Kidney (tissue), 22 donors: ENCODE measurements at places on chromosomes 11 and 22.

DNA sequence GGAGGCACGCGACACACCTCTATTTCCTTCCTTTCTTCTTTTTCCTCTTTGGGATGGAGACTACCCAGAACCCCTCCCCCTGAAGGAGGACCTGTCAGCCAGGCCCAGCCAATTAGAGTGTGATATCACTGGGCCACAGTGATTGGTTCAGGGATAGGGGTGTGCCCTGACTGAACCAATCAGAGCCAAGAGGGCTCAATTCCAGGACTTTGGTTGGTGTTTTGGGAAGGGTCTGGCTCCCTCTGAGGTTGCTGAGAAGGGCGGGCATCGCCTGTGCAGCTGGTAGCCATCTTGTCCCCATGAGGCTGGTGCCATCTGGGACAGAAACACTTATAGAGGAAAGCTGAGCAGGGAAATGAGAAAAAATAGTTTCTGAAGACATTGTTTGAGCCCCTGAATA is 71.4 kb downstream of the CHST1 start:
- DNase-seq = no peak

GRCh38 chr11:94597896-94598295 is 30.7 kb downstream of the PIWIL4 start:
- peak; percentile 13 for DNase-seq

DNA sequence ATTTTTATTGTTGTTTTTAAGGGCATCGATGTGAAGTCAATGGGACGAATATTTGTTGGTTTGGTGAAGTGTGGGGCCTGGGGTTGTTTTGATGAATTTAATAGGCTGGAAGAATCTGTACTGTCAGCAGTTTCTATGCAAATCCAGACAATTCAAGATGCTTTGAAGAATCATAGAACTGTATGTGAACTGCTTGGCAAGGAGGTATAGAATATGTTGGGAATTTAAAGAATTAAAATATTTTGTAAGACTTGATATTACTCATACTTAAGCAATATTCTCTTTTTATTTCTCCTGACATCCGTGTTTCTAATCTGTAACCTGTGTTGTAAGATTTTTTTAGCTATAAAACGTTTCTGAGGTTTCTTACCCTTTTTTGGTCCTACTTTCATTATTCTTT is 61.6 kb downstream of the DYNC2H1 start:
- no peak for DNase-seq

DNA sequence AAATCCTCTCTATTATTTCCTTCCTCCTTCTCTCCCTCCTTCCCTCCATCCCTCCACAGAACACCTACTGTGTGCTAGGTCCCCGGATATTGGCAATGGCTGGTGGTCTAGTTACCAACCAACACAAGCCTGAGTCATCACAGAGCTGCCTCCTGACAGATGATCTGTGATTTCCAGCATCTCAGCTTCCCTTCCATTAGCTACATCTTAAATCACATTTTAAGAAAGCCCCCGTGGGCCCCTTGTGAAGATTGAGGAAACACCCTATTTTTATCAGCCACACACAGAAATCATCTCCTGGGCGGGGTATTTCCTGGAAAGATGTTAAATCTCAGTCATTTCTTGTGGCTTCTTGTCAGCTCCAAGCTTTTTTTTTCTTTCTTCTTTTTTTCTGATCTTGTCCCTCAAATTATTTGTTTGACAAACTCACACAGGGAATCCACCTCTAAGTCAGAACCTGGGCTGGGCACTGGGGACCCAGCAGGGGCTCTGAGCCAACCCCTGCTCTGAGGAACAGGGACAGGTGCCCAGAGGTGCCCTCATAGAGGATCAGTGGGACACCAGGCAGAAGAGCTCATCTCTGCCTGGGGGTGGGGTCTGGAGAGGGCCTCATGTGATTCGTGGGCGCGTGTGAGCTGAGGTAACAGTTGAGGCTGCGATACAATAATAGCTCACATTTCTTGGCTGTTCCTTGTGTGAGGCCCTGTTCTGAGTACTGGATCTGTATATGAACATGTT is 42.4 kb downstream of the CACNA1I start:
- no peak for DNase-seq

DNA sequence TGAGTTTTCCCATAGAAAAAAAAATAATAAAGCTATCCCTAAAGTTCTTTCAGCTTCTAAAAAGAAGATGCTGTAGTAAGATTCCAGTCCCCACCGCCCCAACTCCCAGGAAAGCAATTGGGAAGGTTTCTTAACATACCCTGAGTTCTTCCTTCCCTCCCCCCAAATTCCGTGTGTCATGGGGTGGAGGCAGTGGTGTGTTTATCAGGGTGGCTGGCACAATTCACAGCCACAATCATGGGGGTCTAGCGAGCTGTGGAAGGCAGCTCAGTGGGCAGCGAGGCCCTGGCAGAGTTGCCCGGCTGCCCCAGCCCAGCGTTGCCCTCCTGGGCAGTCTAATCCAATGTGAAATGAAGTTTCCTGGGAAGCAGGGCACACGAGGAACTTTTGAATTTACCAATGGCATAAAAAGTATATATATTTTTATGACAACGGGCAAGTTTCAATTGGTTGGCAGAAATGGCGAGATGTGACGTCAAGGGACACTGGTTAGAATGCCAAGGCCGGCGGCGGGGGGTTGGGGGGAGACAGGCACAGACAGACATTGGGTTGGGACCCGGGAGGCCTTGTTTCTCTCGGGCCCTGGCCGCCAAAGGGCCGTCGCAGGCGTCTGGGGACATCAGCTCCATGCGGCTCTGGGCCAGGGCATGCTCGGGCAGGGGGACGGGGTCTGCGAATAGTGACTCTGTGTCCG is 80.7 kb upstream of the PPARA start:
- no peak for DNase-seq

GRCh38 chr11:3642071-3642951 is 519 bp upstream of the ART5 start:
- DNase-seq = peak; percentile 94

DNA sequence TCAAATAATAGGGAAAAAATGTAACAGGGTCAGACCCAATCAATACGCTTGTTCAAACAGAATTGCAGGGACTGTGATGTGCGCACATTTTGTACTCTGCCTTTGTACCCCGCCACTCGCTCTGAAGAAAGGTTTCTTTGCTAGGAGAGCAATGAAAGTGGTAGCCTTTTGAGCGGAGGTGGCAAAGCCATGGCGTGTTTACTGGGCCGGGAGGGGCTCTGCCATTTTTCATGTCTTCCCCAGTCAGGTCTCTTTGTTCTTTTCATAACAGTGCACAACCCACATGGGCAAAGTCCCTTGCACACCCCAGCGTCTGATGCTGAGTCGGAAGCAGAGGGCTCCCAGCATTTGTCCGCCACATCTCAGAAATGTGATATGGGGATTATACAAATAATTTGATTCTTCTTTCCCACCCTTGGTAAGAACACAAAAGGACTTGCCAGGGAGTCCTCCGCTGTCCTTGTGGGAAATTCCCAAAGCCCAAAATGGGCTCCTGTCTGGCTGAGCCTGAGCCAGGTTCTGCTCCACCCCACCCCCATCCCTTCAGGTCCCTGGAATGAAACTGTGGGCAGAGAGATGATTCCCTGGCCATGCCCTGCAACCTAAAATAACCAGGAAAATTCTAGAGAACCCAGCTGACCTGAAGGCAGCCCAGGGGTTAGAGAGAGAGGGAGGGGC is 36.6 kb downstream of the C11orf58 start:
- peak; percentile 21 for DNase-seq

- DNase-seq = no peak
Observed at GRCh38 chr11:60864856-60865513, 2.4 kb upstream of the ZP1 start.

- DNase-seq = no peak
Observed at GRCh38 chr22:36220451-36220921, 18.8 kb downstream of the APOL2 start.

GRCh38 chr11:119624102-119624615 is 104.8 kb downstream of the NECTIN1 start:
- DNase-seq = no peak

- no peak for DNase-seq
Observed at GRCh38 chr11:9169595-9170295, 78.3 kb upstream of the SCUBE2 start.

DNA sequence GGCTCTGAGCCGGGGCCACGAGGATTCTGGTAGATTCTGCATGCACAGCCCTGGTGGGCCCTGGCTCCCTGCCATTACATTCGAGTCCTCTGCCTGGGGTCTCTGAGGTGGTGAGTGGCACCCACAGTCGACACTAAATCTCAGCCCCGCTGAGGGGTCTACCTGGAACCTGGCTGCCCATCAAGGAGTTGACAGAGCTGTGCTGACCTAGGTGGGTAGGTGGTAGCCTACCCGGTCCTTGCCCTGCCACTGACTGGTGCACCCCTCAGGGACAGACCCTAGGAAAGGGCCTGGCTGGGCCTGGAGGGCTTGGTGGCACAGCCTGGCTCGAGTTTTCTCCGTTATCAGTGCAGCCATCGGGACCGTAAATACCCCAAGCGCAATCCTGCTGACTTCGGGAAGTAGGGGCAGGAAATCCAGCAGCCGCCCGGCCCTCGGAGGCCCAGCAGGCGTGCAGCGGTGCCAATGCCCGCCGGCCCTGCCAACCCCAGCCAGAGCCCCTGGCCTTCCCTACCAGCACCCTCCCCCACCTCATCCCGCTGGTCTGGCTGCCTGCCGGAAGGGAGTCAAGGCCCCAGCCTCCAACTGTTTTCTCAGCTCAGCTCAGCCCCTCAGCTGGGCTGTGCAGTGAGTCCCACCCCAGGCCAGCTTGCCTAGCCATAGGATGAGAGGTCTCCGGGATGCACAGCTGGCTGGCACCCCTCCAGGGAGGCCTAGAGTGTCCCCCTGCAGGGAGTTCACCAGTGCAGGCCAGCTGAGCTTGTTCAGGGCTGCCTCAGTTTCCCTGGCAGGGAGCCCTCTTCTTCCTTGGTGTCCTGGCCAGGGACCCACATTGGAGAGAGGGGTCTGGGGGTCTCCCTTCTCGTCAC is 80.4 kb upstream of the KCNQ1OT1 start:
- DNase-seq = peak; percentile 47

DNA sequence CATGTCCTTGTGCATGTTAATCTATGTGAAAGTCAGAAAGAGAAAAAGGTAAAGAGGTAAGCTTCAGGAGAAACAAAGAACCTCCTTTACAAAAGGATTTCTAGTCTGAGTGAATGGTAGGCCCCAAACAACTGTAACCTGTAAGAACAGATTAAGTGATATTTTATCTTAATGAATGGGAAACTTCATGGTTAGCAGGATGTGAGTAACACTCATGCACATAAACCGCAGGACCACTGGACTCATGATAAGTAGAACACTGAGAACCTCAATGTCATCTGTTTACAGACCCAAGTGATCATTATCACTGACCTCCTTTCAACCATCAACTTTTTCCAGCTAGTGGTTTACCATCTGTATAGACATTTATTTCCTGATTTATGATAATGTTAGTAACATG is 19.9 kb downstream of the OR8G5 start:
- DNase-seq = no peak

GRCh38 chr11:93817426-93818348 is 32.7 kb downstream of the VSTM5 start:
- no peak for DNase-seq

DNA sequence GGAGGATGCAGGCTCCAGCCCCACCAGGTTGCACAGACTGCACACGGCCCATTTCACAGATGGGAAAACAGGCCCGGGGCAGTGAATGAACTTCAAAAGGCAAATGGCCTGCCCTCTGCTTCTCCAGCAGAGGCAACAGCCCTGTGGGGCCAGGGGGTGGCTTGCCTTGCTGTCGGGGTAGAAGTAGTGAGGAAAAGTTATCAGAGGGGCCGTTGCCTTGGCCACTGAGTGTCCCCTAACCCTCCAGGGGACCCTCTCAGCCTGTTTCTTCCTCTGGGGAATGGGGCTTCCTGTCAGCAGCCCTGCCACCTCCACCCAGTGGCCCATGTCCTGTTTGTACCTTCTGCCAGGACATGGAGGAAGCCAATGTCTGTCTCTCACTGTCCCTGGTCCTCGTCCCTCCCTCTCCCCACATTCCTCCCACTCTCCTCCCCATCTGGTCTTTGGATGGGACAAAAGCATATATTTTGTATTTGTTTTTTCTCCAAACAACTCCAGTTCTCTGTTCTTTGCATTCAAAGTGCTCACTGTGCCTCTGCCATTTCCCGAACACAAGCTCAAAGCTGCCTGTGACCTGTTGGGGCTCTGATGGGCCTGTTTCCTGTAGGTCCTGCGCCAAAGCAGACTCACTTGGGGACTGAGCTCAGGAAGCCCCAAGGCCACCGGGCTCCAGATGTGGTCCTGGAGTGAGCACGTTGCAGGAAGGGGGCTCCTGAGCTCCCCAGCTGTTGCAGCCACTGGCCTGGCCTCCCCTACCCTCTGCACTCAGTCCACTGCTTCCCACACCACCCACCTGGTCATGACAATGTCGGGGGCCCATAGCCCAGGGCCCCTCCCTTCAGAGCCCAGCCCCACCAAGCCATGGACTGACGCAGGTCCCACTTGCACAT is 9.5 kb downstream of the MAP4K2 start:
- DNase-seq = no peak

- no peak for DNase-seq
Observed at GRCh38 chr11:86335131-86335767, 33.2 kb downstream of the HIKESHI start.
